ENCODE measurements at places on chromosomes 7 and 10.

- DNase-seq, result no peak
Observed at GRCh38 chr7:2166625-2167280, 66.0 kb downstream of the MAD1L1 start.

GRCh38 chr7:108846471-108846870 is 276.8 kb downstream of the DNAJB9 start:
- DNase-seq, result no peak

- no peak for DNase-seq
Observed at GRCh38 chr7:137873524-137873923, 26.8 kb upstream of the DGKI start.

DNA sequence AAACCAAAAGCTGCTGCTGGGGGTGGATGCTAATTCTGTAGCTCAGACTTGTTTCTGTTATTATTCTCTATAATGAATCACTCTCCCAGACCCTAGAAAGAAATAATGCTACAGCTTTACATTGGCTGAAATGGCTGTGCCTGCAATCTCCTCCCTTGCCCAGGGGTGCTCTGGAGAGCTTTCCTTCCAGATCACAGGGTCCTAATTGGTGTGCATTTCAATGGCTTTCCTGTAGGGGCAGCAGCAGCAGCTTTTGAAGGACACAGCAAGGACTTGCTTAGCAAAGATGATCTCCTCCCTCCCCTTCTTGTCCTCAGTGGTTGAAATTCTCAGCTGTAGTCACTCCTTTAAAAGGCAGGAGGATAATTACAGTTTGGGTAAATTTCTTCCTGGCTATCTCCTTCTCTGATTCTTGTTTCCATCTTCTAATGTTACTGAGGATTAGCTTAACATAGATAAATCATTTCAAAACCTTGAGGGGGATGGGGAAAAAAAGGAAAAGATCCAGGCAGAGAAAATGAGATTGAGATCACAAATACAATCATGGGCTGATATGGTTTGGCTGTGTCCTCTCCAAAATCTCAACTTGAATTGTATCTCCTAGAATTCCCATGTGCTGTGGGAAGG is 120.2 kb upstream of the CTTNBP2 start:
- peak; percentile 1 for DNase-seq

- DNase-seq, result no peak
Observed at GRCh38 chr10:109166935-109167334, 756.4 kb downstream of the XPNPEP1 start.

DNA sequence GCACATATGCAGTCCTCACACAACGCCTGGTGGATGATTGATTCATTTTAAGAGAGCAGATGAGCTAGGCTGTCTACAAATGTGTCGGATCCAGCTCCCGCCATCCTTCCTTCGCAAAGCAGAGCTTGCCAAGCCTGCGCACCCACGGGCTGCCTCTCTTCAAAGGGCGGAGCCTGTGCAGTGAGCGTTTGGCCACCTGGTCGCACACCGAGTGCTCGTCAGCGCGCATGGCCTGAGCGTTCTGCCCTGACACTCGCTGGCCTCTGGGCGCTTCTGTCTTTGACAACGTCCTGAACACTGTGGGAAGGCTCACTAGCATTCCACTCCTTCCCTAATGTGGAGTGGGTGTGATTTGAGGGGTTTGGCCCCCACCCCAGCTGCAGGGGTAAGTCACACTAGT is 47.1 kb upstream of the TMEM72 start:
- DNase-seq, result peak; percentile 12

DNA sequence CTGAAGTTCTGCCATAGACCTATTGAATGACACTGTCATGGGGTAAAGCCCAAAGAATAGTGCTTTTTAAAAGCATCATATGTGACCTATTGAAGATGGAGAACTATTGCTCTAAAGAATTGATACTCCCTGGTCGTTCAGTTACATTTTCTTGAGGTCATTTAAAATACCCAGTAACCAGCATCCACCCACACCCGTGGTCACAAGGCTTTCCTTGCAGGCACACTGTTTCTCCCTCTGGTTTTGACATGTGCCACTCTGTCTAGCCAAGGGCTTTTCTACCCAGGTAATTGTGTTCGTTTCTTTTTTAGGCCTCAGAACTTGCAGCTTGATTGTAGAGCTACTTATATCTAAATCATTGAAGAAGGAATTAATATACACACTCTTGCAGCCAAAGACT is 68.3 kb upstream of the LYZL2 start:
- no peak for DNase-seq

GRCh38 chr7:92076509-92076908 is 57.8 kb downstream of the CYP51A1 start:
- DNase-seq, result no peak

GRCh38 chr7:29443552-29443951 is 120.1 kb upstream of the PRR15 start:
- no peak for DNase-seq

DNA sequence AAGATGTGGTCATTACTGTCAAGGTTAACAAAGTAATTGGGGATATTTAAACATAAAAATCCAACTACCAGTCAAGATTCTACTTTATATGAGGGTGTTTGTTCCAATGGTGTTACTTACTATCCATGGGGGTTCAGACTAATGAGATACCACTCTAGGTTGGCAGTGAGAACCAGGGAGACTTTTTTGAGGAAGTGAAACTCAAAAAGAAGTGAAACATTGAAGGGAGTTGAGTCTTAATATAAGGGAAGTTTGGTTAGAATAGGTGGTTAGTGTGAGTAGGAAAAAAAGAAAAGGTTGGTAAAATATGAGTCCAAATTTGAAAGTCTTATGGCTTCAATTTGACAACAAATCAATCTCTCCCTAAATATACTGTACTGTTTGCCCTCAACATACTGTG is 123.6 kb upstream of the ANK3 start:
- no peak for DNase-seq

All from stimulated activated CD4-positive, alpha-beta T cell treated with anti-CD3 and anti-CD28 coated beads, Interleukin-1b, Interleukin-23, amount 100 ng/mL, for 24 hours (primary cell).